ENCODE measurements at places on chromosomes 1 and 21.

GRCh38 chr1:226942392-226942791 lies 2.3 kb downstream of the COQ8A start:
- no peak for DNase-seq

- DNase-seq = no peak
These were observed 1.5 kb downstream of the LSS start for GRCh38 chr21:46226920-46227599.

DNA sequence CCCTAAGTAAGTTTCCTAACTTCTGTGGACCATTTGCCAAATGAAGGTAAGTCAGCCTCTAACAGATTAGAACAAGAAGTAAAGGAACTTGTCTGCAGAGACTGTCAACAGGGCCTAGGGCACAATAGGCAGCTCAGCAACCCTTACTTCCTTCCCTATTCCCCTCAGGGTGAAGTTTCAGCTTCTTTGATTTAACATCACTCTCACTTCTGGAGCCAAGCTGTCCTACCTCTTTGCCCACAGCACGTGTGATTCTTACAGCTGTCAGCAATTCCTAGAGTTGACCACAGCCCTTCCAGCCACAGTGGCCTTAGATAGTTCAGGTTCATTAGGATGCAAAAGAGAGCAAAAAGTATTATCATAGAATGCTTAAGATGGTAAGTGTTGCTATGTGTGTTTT lies 7.6 kb upstream of the EIF4G3 start:
- DNase-seq = no peak

DNA sequence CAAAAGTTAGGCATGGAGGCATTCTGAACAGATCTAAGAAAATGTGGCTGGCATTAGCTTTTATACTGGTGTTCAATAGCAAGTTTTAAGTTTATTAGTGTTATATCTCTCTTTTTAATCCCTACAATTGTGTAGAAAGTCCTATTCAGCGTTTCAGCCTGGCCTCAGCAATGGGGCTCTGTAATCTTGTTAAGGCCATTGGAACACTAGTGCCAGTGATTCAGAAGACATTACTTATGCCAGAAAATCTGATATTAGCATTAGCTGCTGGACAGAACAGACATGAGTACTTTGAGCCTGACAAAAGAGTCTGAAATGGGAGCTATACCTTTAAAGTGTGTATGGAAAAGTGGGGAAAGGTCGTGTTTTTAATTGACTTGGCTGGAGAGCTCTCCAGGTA lies 167.0 kb downstream of the NEGR1 start:
- DNase-seq = no peak

All from NCI-H1436 (cell line).